Activated CD4-positive, alpha-beta memory T cell treated with anti-CD3 and anti-CD28 coated beads for 36 hours (primary cell): ENCODE measurements at places on chromosomes 3 and 15. TPM values are rescaled to one million over a fixed set of nuclear protein-coding genes. Genes with fewer than 3 reads are reported as not detected.
A peak's percentile ranks its signal among the peaks of the same experiment; 100 is the strongest.

POC1A gene
- total RNA-seq = 28.5 TPM

ITPKA gene
- total RNA-seq = 4.7 TPM

GANC gene
- total RNA-seq = 26.1 TPM

- peak; percentile 84 for DNase-seq
These were observed 353.5 kb downstream of the MCTP2 start for GRCh38 chr15:94584833-94585244.

DNA sequence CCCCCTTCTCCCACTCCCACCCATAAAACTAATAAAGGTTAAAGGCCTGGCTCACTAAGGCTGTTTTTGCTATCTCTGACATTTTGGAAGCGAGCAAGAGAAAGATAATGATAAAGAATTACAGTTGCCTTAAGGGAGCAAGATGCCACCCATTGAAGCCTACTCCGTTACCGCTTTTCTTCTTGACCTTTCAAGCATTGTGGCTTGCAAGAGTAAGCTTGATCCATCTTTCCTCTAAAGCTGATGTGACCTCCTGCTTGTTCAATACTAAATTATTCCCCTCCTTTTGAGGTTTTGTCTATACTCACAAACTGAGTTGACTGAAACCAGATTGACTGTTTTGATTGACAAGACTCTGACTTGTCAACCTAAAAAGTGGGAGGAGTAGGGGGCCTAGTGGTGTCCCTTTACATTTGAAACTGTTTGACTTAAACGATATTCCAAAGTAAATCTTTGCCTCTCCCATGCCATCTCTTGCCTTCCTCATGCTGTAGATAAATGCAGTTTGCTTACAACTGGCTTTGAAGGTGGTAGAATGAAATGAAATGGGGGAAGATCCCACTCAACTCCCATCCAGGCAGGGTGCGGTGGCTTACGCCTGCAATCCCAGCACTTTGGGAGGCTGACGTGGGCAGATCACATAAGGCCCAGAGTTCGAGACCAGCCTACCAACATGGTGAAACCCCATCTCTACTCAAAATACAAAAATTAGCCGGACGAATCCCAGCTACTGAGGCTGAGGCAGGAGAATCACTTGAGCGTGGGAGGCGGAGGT lies 8.0 kb downstream of the TRIM71 start:
- DNase-seq = no peak

DNA sequence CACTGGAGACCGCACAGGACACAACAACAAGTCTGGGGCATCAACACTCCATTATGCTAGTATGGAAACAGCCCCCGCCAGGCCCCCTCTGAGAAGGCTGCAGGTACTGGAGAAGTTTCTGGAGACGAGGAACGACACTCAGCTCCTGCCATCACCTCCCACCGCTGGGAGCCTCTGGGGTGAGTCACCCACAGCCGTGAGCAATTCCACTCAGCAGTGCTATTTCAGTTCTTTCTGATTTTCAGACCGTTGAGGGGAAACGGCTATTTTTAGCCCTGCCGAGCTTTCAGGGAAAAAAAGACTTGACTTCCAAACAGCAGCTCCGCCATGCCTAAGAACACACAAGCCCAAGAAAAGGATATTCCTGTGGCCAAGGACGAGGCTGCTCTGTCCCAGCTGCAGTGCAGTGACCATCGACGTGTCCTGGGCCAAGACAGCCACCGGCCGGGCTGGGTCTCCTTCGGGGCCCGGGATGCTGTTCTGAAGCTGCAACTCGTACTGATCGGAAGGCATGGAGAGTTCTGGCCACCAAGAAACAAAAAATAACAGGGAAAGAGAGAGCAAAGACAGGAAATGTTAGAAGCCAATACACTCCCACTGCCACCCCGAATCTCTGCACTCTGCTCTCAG lies 40.8 kb downstream of the NUP210 start:
- DNase-seq = no peak

DNA sequence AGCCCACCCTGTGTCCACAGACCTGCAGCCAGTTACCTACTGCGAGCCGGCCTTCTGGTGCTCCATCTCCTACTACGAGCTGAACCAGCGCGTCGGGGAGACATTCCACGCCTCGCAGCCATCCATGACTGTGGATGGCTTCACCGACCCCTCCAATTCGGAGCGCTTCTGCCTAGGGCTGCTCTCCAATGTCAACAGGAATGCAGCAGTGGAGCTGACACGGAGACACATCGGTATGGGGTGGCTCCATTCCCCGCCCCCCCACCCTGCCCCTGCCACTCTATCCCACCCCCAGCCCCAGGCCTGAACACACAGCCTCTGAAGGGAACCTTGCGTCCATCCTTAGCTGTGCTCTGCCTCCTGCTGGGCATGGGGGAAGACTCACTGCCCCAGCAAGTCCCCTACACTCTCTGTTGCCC lies 73.2 kb downstream of the AAGAB start:
- no peak for DNase-seq

- DNase-seq = peak; percentile 18
These were observed 227.3 kb upstream of the C2CD4B start for GRCh38 chr15:62392376-62392775.
